ENCODE measurements at places on chromosomes 4 and X.
A peak's percentile ranks its signal among the peaks of the same experiment; 100 is the strongest.

DNA sequence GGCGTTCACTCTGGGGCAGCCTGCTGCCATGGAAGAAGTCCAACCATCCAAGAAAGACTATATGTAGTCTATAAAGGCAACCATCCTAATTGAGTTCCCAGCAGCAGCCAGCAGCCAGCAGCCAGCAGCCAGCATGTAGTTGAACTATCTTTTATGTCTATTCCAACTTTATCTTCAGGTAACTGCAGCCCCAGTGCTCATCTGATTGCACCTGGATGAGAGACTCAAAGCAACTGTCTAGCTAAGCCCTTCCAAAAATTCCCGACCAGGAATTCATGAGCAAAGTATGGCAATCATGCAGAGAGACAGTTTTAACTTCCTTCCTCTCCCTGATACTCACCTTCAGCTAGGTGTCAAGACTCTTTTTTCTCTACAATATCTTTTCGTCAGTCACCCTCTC is 216.8 kb downstream of the ANTXR2 start:
- DNase-seq: no peak

- DNase-seq: no peak
Observed at GRCh38 chr4:121936101-121936500, 15.8 kb downstream of the TRPC3 start.

DNA sequence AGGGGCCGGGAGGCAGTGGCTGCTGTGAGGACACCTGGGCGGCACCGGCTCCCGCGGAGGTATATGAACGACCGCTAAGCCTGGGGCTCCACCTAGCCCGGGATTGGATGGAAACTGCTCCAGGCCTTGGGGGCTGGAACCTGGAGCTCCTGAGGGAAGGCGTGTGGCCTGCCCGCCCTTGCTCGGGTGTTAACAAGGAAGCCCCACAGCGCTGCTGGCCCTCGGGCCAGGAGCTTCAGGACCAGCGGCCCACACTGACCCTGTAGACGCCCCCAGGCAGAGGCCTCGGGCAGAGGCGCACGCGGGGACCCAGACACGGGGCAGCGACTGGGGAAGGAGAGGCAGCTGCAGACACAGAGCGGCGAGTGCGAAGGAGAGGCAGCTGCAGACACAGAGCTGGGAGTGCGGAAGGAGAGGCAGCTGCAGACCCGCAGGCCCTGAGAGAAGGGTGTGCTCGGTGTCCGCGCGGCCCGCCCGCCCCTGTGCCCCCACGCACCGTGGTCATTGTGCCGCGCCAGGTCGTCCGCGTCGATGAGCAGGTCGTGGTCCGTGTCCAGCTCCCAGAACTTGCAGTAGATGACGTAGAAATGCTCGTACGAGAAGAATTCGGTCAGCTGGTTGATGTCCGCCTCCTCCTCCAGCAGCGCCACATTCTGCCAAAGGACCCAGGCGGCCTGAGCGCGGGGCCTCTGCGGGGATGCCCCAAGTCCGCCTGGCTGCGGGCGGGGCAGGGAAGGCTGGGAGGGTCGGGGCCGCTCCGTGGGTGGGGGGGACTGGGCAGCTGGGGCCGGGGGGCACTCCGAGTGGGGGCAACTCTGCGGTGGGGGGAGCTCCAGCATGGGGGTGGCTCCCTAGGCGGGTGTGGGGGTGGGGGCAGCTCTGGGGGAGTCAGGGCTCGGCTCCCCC is 26.7 kb upstream of the GTPBP6 start:
- no peak for DNase-seq

GRCh38 chrX:101642093-101642492 is 17.6 kb downstream of the ARMCX2 start:
- DNase-seq: no peak

DNA sequence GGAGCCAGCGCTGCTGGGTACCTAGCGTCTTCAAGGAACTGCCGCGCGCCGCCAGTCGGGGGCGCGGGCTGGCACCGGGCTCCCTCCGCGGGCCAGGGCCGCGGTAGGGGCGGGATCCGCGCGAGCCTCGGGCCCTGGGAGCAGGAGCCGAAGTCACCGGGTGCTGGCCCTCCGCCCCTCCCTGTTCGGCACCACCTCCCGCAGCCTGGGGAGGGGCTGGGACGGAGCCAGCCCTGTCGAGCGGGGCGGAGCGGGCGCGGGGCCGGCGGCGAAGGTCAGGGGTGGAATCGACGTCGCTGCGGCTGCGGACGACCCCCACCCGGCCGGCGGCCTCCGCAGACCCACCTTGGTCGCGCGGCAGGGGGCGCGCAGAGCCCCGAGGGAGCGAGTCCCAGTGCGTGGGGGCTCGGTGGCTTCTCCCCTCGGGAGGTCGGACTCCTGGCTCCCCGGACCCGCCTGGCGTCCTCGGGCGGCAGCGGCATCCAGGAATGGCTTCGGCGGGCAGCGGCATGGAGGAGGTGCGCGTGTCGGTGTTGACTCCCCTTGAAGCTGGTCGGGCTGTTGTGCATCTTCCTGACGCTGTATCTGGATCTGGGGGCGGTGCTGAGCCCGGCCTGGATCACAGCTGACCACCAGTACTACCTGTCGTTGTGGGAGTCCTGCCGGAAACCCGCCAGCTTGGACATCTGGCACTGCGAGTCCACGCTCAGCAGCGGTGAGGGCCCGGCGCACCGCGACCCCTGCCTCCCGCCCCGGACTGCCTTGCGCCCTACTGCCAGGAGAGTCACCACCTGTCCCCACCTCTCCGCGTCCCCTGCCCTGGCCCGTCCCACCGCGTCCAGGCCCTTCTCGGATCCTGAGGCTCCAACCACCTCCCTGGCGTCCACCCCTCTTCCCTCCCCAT is 50.5 kb upstream of the FAM47C start:
- peak; percentile 35 for DNase-seq

DNA sequence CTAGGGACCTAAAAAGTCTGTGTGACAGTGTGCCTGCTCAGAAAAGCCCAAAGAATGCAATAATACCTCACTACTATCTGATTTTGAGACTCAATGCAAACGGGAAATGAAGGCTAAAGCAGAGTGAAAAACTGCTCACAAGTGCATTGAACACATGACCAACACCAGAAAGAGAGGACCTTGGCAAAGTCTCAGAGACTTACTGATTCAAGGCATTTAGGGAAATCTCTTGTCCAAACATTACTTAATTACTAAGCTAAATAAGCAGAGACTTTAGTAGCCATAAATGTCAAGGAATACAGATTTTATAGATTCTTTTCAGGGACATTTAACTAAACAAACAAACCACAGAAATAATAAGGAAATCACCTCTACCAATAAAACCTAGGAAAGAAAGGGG is 916.0 kb downstream of the FSTL5 start:
- no peak for DNase-seq

- no peak for DNase-seq
Observed at GRCh38 chr4:184806229-184806550, 19.6 kb downstream of the ACSL1 start.

DNA sequence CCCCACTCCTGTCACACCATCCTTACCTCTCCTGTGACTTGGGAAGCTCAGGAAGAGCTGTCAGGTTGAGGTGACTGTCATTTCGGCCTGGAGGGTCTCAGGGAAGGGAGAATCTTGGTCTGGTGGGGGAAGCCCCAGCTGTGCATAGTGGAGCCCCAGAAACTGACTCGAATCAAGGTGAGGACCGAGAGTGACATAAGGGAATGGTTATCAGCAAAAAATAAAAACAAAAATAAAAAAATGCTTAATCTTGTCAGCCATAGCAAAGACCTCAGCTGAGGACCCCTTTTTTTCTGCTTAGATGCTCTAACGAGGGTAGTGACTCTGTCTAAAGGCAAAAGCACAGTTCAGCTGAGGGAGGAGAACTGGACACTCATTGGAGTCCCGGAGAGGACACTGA is at the start of gene MAGEB17:
MAGEB17 (plus strand) TSS at position 301 of the 400 bp plus-strand sequence. CDS start 2,902 bp downstream, outside the sequence.
- DNase-seq: no peak

GRCh38 chr4:16516796-16517439 is 290.6 kb upstream of the TAPT1 start:
- DNase-seq: peak; percentile 86

DNA sequence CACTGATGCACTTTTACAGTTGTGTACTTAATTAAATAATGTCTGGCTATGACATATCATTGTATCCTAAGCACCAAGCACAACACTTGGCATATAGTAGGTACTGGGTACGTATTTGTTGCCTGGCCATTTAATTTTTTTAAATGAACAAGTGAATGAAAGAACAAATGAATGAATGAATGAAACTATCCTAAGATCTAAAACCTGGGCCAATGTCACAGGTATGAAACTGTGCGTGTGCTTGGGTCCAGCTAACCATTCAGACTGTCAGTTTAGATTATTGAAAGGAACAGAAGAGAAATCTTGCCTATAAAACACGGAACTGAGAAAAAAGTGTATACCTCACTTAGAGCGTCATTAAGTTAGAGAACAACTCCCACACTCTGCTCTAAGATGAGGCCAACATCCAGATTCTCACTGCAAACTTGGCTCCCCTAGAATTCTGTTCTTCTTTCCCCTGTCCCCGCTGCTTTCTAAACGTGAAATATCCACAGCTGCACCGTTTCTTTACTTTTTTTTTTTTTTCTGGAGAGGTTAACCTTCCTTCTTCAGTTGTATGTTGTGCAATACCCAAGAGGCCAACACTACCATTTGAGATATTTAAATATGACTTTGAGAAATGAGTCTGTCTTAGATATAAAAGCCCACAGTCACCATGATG is 17.3 kb upstream of the SEL1L3 start:
- DNase-seq: no peak

DNA sequence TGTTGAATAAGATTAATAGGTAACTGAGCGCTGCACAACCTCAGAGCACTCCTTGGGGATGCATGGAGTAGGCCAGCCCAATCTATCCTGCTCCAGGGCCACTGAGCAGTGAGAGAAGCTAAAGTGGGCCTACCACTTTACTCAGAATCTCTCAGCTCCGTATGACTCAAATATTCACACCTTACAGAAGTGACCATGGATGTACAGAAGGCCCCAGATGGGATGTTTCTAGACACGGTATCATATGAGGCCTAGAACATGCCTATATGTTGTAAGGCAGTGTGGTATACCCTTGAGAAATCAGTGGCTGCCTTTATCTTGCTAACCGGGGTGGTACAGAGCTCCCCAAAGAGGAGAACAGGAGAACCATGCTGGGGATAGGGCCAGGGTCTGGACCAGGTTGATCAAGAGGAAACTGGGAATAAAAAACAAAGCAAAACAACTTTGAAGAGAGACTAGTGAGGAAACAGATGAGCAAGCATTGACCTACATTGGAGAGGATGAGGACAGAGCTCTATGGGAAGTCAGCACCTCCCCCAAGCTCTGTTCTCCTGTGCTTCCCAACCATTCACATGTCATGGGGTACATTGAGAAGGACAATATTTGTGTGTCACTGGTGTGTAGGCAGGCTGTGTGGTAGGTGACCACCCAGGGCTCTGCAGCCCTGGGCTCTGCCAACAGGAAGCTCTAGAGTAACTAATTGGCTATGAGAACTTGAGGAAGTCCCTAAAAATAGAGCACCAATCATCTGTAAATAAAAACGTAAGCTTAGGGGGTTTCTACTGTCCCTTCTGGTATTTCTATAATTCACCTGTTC is 31.4 kb downstream of the HOPX start:
- no peak for DNase-seq

DNA sequence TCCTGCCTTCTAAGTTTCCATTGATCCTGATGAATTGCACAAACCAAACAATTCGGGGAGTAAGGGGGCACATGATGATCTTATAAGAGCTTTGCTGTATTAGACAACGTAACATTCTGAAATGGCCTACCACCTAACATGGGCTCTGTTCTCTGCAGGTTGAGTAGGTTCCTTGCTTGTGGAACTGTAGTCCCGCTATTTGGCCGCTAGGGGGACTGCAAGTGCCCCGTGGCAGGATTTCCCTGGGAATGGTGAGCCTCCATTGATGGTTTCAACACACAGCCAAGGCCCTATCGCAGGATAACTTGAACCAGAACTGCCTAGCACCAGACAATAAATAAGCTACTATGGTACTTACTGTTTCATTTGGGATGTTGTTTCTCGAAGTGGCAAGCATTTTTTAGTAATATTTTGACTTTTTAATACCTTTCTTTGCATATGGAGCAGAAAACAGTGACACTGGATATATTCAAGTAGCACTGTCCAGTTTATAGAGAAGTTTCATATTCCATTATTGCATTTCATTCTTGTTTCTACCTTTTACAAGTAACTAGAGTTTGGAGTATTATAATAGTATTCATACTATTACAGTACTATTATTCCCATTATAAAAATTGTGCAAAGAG is 11.9 kb downstream of the AR start:
- no peak for DNase-seq

DNA sequence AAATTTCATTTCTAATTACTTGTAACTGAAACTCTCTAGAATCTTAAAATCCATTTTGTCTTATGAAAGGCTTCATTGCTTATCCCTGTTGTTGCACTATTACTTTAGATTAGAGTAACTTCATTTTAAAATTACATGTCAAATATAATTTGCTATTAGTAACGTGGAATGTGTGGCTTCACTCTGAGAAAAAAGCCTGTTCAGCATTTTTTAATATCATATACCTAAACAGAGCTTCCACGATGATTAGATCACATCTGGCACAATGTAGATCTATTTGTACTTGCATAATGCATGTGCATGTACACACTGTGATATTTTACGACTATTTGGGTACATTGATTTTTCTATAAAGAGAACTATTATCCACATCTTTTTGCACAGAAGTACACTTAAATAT is 648.1 kb downstream of the RPA4 start:
- no peak for DNase-seq

- DNase-seq: no peak
Observed at GRCh38 chr4:48602763-48603162, 112.7 kb downstream of the ZAR1 start.

DNA sequence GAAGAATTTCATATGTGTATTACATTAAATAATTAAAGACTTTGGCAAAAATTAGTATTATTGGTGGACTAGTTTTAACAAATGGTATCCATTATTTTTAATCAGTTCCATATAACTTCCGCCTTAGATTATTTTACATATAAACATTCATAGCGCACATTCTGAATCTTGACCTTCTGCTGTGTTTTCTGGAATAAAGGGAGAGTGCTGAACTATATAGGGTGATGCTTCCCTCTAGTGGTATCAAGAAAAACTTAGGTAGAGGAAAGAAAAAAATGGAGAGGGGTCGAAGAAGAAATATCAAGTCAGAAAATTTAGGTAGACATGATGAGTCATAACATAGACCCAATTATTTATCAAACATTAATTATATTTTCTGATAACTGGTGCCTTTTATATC is 155.6 kb upstream of the PACRGL start:
- DNase-seq: no peak

DNA sequence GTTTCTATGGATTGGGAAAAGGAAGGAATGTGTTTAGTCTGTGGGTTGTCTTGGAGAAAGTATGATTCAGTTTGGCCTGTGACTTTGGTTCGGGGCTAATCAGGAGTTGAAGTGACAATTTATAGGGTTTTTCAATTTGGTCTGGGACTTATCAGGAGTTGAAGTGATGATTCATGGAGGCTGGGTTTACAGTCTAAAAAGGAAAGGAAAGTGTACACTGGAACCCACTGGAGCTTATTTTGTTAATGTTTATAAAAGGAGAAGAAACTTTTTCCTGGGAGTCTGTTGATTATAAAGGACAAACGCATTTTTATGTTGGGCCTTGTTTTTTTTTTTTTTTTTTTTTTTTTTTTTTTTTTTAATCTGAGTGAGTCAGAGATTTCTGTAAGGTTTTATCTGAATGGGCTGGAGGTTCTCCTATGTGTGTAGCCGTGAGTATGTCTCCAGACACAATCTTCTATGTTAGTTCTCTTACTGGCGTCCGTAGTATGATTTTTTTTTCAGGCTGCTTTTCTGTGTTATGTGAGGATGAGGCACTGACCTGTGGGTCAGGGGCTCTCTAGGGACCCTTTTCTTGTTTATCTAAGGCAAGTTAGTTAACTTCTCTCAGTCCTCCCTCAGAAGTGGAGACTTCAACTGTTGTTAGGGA is 33.0 kb upstream of the RAB9B start:
- no peak for DNase-seq

Data from BE2C (cell line).